ENCODE measurements at places on chromosomes 2 and 18.

DNA sequence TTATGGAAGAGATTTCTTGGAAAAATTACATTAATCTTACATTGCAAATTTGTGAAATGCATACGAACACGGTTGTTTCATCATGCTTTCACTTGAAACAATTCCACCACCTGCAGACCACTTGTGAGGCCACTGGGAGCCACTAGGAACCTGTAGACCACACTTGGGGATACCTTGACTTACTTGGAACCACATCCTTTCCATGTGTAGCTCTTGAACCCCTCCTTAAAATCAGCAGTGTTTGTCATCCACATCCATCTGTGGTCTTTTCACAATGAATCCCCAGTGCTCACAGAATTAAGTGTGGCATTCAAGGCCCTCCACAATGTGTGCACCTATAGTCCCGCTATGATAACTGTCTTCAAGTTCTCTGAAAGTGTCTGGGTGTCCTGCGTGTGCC, 350.9 kb downstream of the MYCN start:
- no peak for DNase-seq

DNA sequence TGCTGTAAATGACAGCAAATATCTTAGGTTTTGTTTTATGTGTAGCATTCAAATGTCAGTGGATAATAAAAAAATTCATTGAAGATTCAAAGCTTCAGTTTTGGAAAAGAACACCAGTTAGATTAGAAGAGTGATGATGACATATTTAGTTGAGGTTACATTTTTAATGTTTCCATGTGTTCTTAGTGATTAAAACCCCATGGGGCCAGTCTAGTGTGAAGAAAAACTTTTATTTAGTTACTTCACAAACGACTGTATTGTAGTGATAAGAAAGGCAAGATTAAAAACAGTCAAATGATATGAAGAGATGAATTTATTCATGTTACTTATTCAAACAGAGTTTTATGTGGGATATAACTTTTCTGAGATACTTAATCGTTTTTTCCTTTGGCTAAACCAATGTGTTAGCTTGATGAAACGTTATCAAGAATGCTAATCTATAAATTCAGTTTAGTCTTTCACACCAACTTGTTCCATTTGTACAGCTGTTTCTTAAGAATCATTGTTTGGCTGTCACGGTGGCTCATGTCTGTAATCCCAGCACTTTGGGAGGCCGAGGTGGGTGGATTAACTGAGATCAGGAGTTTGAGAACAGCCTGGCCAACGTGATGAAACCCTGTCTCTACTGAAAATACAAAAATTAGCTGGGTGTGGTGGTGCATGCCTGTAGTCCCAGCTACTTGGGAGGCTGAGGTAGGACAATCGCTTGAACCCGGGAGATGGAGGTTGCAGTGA, 11.6 kb downstream of the BMPR2 start:
- DNase-seq = no peak

- peak; percentile 2 for DNase-seq
Measured at GRCh38 chr18:62505669-62506494, 16.9 kb upstream of the ZCCHC2 start.

GRCh38 chr2:97359861-97360584, 229.7 kb downstream of the ANKRD36B start:
- no peak for DNase-seq

DNA sequence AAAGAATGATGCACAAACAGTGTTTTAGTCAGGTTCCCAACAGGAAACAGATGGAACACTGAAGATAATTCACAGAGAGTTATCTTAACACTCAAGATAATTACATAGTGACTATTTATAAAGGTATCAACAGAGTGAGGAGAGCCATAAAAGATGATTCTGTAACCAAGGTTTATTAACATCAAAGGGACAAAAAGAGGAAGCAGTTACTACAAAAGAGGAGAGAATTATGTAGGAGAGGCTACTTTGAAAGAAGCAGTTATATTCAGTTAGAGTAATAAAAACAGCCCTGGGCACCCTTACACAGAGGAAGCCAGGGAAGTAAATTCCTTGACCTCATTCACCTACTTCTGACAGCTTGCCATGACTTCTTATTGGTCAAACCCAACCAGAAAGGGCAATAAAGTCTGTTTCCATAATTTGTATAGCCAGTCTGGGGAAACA, 326.5 kb upstream of the SLC39A10 start:
- DNase-seq = no peak

GRCh38 chr2:1907849-1908533, 163.7 kb upstream of the PXDN start:
- DNase-seq = no peak

DNA sequence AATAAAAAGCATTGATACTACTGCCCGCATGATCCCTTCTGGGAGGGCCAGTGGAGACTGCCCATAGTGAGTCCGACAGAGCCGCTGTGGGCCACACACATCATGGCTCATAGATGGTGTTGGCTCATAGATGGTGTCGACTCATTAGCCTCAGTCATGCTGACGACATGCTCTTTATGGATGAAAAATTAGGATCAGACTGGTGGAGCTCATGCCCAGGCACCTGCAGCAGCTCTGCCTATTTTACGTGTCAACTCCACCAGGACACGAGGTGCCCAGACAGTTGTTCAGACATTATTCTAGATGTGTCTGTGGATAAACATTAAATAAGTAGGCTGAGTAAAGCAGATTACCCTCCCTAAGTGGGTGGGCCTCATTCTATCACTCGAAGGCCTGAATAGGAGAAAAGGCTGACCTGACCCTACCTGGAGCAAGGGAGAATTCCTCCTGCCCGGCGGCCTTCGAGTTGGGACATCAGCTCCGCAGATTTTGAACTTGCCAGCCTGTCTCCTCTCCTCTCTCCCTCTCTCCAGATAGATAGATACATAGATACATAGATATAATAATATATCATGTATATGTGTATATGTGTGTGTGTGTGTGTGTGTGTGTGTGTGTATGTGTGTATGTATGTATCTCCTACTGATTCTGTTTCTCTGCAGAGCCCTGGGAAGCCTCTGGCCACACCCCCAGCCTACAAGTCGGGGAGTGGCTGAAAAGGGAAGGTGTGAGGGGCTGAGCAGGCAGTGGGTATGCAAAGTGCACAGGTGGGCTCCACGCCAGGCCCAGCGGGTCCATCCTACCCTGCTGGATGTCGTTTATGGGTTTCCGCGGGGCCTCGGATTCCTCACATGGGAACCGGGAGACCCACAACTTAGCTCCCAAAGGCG, 13.6 kb upstream of the TEX51 start:
- no peak for DNase-seq

GRCh38 chr2:209471037-209471436, 47.2 kb downstream of the MAP2 start:
- no peak for DNase-seq

DNA sequence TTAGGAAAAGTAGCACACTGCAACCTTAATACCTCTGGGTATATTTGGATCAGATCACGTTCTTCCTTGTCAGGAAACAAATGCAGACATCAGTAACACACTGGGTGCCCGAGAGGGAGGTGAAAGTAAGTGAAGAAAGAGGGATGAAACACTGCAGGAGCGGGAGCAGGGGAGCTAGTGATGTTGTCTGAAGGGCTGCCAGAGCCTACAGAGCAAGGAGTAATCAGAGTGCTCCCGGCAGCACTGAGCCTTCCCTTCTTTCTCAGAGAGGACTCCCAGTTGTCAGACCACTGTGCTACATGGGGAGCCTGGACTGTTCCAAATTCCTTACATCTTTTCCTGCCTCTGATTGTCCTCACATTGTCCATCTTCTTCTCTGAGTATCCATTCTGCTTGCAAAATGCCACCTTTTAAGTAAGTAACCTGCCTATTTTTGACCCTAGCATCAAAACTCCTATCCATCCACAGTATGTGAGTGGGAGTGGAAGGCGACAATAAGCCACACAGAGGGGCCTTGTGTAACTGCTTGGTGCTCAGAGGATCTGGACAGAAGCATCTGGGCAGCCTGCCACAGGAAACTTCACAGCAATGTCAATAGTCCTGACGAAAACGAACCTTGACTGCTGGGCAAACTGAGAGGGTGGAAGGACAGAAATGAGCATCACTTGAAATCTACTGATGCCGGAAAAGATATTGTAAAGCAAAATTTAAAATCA, 10.8 kb upstream of the NAB1 start:
- no peak for DNase-seq

- no peak for DNase-seq
Measured at GRCh38 chr18:13218997-13219396, 437 bp downstream of the LDLRAD4 start.

Data from bone marrow (tissue), 2 donors.